Osteoblast (primary cell): ENCODE measurements at places on chromosomes 5 and 9. TPM values are rescaled to one million over a fixed set of nuclear protein-coding genes. Genes with fewer than 3 reads are reported as not detected.

GRCh38 chr9:106887066-106887465, 24.1 kb downstream of the ZNF462 start:
- no peak overlapping the region for H3K4me3 ChIP-seq
- H3K4me1 ChIP-seq, result peaks cover 21% of the 10 kb centered on the region
- no peak for DNase-seq

- no peaks in the 10 kb centered on the region for H3K4me1 ChIP-seq
- DNase-seq, result no peak
- H3K4me3 ChIP-seq, result no peak overlapping the region
- H3K36me3 ChIP-seq, result no peaks in the 10 kb centered on the region
- H3K27me3 ChIP-seq, result peaks cover 3% of the 10 kb centered on the region
- no peak overlapping the region for H3K27ac ChIP-seq
Measured at GRCh38 chr9:14500705-14501104, 186.8 kb upstream of the NFIB start.

- no peaks in the 10 kb centered on the region for H3K27me3 ChIP-seq
- no peak for DNase-seq
- no peak overlapping the region for H3K27ac ChIP-seq
- H3K36me3 ChIP-seq, result no peaks in the 10 kb centered on the region
Measured at GRCh38 chr9:120368799-120369198, 211.2 kb downstream of the CDK5RAP2 start.

DNA sequence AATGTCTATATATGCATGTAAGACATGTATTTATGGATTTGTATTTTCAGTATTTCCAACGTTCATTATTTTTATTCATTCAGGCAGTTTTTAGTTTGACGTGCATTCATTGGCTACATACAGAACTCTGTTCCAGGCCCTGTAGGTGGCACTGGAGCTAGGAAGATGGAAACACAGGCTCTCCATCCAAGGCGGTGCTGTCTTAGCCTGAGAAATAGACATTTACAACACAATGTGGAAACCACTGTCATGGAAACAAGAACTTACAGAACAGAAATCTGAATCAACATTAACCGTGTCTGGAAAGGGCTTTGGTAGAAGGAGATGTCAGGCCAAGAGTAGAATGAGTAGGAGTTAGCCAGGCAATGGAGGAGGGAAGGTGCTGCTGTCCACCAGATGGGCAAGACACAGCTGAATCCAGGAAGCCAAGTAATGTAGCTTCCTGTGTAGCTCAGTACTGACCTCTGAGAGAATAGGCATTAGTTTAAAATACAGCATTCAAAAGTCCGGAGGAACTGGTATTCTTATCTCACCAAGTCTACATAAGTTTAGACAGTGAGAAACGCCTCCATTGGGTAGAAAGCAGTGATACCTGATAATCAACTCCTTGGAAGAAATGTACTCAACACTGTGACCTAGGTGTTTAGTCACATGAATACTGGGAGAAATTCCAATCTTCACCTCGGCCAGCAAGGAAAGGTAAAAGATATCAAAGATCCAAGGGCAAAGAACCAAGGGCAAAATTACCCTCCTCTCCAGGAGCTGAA, 388.6 kb upstream of the CDH6 start:
- H3K36me3 ChIP-seq, result no peaks in the 10 kb centered on the region
- no peak overlapping the region for H3K4me3 ChIP-seq
- H3K27me3 ChIP-seq, result no peaks in the 10 kb centered on the region
- H3K27ac ChIP-seq, result no peak overlapping the region
- DNase-seq, result no peak
- no peaks in the 10 kb centered on the region for H3K4me1 ChIP-seq

DNA sequence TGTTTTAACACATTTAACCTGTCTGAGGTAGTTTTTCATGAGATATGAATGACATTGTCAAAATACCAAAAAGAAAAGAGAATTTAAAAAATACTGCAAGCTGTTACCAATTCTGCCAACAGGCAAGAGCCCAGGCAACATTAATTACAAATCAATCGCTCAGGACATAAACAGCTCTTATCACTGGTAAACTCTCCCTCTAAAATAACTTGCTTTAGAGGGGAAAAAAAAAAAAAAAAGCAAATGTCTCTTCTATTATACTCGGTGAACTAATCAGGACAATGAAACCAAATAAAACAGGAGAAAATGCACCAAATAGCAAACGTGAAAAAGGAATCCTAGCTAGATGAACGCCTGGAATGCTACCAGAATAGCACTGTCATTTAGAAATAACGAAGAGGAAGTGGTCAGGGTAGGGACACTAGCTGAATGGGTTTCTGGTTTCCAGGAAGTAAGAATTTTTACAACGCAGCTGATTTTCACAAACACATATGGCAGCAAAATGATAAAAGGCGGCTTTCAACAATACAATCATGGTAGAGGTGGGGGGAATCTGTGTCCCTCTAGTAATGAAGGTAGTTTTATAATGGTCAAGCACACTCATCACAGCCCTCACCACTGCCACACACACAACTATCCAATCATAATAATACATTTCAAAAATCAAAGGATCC, 94.9 kb downstream of the DENND1A start:
- H3K27ac ChIP-seq, result no peak overlapping the region
- no peaks in the 10 kb centered on the region for H3K36me3 ChIP-seq
- peaks cover 5% of the 10 kb centered on the region for H3K4me1 ChIP-seq
- DNase-seq, result no peak
- H3K27me3 ChIP-seq, result no peaks in the 10 kb centered on the region

GRCh38 chr5:111830333-111830732, 73.3 kb upstream of the NREP start:
- no peak for DNase-seq
- H3K27me3 ChIP-seq, result no peaks in the 10 kb centered on the region
- H3K4me1 ChIP-seq, result peaks cover 20% of the 10 kb centered on the region
- H3K4me3 ChIP-seq, result no peak overlapping the region
- no peaks in the 10 kb centered on the region for H3K36me3 ChIP-seq

GRCh38 chr9:86679909-86680308, 267.4 kb downstream of the GAS1 start:
- peaks cover 8% of the 10 kb centered on the region for H3K27me3 ChIP-seq
- DNase-seq, result no peak
- no peaks in the 10 kb centered on the region for H3K36me3 ChIP-seq

GRCh38 chr5:126763371-126763770, 13.6 kb upstream of the LMNB1 start:
- no peak for DNase-seq
- no peak overlapping the region for H3K4me3 ChIP-seq
- no peaks in the 10 kb centered on the region for H3K4me1 ChIP-seq
- peaks cover under 1% of the 10 kb centered on the region for H3K27me3 ChIP-seq
- no peak overlapping the region for H3K27ac ChIP-seq
- H3K36me3 ChIP-seq, result no peaks in the 10 kb centered on the region

- H3K4me1 ChIP-seq, result no peaks in the 10 kb centered on the region
- DNase-seq, result peak; percentile 89
- no peaks in the 10 kb centered on the region for H3K36me3 ChIP-seq
Measured at GRCh38 chr9:69391946-69392345, 66.9 kb downstream of the ENTREP1 start.

- peaks cover 52% of the 10 kb centered on the region for H3K4me1 ChIP-seq
- no peaks in the 10 kb centered on the region for H3K27me3 ChIP-seq
- H3K4me3 ChIP-seq, result no peak overlapping the region
Measured at GRCh38 chr5:159040181-159040580, 59.5 kb downstream of the EBF1 start.

GRCh38 chr5:72282878-72283277, 37.2 kb downstream of the MRPS27 start:
- H3K4me3 ChIP-seq, result no peak overlapping the region
- peak overlapping the region; percentile 74 for H3K27ac ChIP-seq
- peak; percentile 57 for DNase-seq
- H3K27me3 ChIP-seq, result no peaks in the 10 kb centered on the region
- H3K36me3 ChIP-seq, result no peaks in the 10 kb centered on the region

- H3K4me3 ChIP-seq, result no peak overlapping the region
- H3K4me1 ChIP-seq, result no peaks in the 10 kb centered on the region
- no peak overlapping the region for H3K27ac ChIP-seq
Measured at GRCh38 chr5:104353371-104353770, 790.8 kb upstream of the NUDT12 start.

DNA sequence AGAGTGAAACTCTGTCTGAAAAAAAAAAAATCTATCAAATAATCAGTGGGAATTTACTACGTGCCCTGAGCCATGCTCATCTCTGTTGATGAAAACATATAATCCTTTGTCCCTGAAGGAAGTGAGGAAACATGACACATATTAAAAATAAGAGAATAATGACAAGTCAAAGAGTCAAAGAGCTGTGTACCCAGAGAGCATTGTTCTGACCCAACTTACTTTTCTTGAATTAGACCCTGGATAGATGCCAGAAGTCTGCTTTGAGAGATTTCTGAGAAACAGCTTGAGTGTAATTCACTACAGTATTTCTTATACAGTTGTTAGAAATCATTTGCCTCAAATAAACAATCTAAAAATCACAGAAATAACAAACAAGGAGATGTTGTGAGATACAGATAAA, 490.0 kb upstream of the PIK3R1 start:
- no peak for DNase-seq
- H3K27me3 ChIP-seq, result no peaks in the 10 kb centered on the region
- no peaks in the 10 kb centered on the region for H3K4me1 ChIP-seq
- H3K36me3 ChIP-seq, result no peaks in the 10 kb centered on the region

GRCh38 chr9:104984121-104984520, 56.2 kb upstream of the ABCA1 start:
- no peak for DNase-seq
- no peaks in the 10 kb centered on the region for H3K36me3 ChIP-seq
- no peaks in the 10 kb centered on the region for H3K4me1 ChIP-seq
- no peaks in the 10 kb centered on the region for H3K27me3 ChIP-seq

DNA sequence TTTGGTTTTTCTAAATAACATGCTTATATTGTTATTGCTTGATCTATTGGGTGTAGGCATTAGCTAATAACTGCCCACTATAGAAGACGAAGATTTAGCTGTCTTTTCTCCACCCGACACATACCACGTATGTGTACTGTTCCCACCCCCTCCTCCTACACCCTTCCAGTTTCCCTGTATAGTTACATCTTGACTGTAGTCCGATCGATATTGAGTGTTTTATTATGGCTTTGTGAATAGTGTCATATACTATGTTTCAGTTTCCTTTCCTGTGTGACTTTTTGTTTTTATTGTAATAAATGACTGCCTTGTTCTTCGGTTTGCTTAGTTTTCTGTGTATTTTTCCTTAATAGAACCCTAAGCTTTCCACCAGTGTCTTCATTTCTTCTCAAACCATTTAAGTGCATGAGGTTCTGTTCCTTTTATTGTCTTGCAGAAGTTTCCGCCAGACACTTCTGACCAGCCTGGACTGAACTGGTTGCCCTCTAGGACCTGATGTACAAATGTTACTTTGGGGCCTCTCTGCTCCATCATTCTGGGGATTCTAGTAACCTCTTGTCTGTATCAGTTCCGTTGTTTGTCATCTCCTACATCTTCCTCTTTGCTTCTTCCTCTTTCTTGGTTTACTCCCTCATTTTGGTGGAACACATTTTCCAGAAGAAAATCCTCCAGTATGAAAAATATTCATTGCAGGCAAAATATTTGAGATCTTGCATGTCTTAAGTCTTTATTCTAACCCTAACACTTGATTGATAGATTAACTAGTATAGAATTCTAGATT, 61.8 kb downstream of the PRKACG start:
- no peaks in the 10 kb centered on the region for H3K4me1 ChIP-seq
- no peak overlapping the region for H3K27ac ChIP-seq
- no peaks in the 10 kb centered on the region for H3K27me3 ChIP-seq
- H3K36me3 ChIP-seq, result no peaks in the 10 kb centered on the region

GRCh38 chr5:115360046-115360685, 63.7 kb upstream of the CCDC112 start:
- H3K36me3 ChIP-seq, result no peaks in the 10 kb centered on the region
- no peaks in the 10 kb centered on the region for H3K27me3 ChIP-seq
- H3K27ac ChIP-seq, result no peak overlapping the region
- peaks cover 3% of the 10 kb centered on the region for H3K4me1 ChIP-seq
- no peak overlapping the region for H3K4me3 ChIP-seq

GRCh38 chr9:35112257-35113020, 3.2 kb downstream of the ATOSB start:
- peak overlapping the region; percentile 65 for H3K4me3 ChIP-seq
- H3K27ac ChIP-seq, result peak overlapping the region; percentile 90
- peaks cover 16% of the 10 kb centered on the region for H3K36me3 ChIP-seq
- H3K27me3 ChIP-seq, result no peaks in the 10 kb centered on the region
- peaks cover 59% of the 10 kb centered on the region for H3K4me1 ChIP-seq

DNA sequence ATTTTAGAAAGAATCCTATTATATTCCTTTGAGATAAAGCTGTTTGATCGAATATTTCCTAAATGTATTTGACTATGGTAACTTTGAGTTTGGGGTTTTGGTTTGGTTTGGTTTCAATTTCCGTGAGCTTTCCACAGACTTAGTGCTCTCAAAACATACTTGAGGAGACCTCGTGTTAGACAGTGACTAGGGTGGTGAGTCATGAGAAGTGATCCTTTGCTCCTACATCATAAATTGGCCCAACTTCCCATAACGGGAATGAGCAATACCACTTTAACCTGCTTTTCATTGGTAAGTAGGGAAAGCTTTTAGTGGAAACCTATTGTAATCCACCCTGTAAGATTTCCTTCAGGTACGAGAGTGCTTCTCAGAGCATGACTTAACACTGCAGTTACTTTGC, 3.8 kb upstream of the RASEF start:
- H3K36me3 ChIP-seq, result no peaks in the 10 kb centered on the region
- peak overlapping the region; percentile 75 for H3K27ac ChIP-seq
- H3K4me3 ChIP-seq, result no peak overlapping the region
- H3K4me1 ChIP-seq, result peaks cover 30% of the 10 kb centered on the region
- peak; percentile 96 for DNase-seq
- peaks cover 25% of the 10 kb centered on the region for H3K27me3 ChIP-seq

DNA sequence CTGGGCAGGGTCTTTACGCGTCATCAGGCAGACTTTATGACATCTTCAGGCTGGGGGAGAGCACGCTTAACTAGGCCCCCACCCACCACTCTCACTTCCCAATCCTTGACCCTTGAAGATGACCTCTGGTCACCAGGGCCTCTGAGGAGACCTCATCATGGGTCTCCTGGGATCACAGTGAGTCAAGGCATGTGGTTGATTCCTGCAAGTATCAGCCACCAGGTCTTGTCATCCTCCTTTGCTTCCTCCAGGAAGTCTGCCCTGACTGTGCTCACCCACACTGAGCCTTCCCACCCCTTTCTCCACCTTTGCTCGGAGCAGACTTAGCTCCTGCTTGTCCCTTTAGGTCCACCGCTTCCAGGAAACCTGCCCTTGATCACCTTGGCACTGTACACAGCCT, 17.3 kb downstream of the ODF2 start:
- H3K27me3 ChIP-seq, result no peaks in the 10 kb centered on the region
- no peak overlapping the region for H3K27ac ChIP-seq
- peaks cover 25% of the 10 kb centered on the region for H3K36me3 ChIP-seq
- H3K4me1 ChIP-seq, result peaks cover 6% of the 10 kb centered on the region
- no peak for DNase-seq

Gene LURAP1L
- total RNA-seq, result 88.3 and 107 TPM in 2 replicates

Gene FBXO38
- 69.8 and 80.7 TPM in 2 replicates for total RNA-seq

Gene RNF44
- 5.4 and 6.2 TPM in 2 replicates for total RNA-seq

Gene MYOZ3
- total RNA-seq, result under 0.01 TPM in 1 of 2 replicates, not detected in the other

Gene KIAA1958
- total RNA-seq, result 2.4 and 2.5 TPM in 2 replicates

Gene MYO10
- 40.9 and 43.6 TPM in 2 replicates for total RNA-seq

Gene MPDZ
- 58.3 and 66.6 TPM in 2 replicates for total RNA-seq
